Iris pigment epithelial cell (primary cell): ENCODE measurements at places on chromosomes 7 and 10.
A peak's percentile ranks its signal among the peaks of the same experiment; 100 is the strongest.

- DNase-seq = no peak
Measured at GRCh38 chr10:49769692-49770091, 7.6 kb upstream of the OGDHL start.

DNA sequence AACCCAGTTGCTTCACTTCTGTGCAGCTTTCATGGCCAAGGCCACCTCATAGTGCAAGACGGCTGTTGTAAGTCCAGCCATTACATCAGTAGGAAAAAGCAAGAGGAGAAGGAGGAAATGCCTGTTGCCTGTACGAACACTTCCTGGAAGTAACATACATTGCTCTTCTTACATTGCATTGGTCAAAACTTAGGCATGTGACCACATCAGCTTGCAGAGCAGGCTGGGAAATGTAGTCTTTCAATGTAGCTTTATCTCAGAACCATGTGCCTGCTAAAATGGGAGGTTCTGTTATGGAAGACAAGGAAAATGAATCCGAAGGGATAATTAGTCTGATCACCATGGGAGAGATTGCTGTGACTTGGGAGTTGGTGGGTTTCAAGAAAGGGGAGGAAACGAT, 4.3 kb downstream of the SLC29A3 start:
- DNase-seq = peak; percentile 45

- DNase-seq = no peak
Measured at GRCh38 chr7:87170828-87171227, 18.6 kb downstream of the DMTF1 start.

DNA sequence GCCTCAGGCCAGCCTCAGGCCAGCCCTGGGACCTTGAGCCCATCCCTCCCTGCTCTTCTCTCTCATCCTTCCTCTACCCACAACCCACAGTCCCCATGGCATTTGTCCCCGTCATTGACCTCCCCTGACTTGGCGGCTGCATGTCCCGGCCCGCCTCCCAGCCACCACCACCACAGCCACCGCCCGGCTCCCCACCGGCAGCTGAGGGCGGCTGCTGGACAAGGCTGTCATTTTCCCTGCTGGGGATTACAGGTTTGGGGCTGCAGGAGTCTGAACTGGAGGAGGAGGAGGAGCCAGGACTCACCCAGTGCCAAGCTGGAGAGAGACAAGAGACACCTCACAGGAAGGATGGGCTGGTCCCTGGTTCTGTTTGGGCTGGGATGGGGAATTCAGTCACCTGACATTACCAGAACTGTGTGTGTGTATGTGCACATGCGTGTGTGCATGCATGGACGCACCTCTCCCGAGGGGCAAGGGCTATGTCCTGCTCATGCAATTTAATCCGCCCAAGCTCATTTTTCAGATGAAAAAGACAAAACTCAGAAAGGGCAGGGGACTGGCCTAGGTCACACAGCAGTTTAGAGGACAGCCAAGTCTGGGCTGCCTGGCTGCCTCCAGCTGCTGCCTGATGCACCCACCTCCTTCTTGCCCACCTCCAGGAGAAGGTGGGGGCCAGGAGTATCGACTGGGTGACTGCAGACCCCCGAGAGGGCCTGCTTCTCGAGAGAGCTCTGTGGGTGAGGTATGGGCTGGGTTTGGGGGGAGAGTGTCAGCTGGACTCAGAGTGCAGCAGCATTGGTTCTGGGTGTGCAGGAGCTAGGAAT, 113.1 kb downstream of the ZMIZ1 start:
- DNase-seq = no peak

DNA sequence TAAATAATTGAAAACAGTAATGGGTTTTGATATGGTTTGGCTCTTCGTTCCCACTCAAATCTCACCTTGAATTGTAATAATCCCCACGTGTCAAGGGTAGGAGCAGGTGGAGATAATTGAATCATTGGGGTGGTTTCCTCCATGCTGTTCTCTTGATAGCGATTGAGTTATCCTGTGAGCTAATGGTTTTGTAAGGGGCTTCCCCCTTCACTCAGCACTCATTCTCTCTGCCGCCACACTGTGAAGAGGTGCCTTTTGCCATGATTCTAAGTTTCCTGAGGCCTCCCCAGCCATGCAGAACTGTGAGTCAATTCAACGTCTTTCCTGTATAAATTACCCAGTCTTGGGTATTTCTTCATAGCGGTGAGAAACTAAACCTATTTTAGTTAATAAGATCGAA, 551.7 kb upstream of the POT1 start:
- DNase-seq = no peak

GRCh38 chr10:58994226-58995057, 182.0 kb upstream of the PHYHIPL start:
- peak; percentile 27 for DNase-seq

DNA sequence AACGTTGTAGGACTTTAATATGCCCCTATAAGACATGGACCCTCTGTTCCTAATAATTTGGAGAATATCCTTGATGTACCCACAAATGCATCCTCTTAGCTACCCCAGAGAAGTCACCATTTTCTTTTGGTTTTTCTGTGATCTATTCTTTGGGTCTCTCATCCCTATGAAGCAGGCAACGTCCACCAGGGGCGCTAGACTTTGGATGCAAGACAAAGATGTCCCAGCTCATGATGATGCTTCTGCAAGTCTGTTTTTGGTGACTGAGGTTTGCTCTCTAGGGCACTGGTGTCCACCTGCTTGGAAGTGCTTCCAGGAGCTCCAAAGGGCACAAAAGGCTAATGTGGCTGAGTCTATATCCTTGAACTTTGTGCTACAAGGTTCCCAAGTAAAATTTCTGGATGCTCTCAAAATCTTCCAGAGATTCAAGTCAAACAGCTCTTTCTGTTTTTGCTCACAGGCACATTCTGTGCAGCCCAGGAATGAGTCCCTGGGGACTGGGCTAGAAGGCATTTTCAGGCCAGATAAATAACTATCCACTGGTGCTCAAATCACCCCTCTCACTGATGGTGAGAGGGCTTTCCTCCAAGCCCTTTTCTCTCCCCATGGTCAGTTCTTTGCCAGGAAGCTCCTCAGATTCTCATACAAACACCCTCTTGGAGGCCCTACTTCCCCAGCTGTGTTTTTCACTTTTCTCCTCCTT, 166.4 kb downstream of the C7orf25 start:
- peak; percentile 39 for DNase-seq

DNA sequence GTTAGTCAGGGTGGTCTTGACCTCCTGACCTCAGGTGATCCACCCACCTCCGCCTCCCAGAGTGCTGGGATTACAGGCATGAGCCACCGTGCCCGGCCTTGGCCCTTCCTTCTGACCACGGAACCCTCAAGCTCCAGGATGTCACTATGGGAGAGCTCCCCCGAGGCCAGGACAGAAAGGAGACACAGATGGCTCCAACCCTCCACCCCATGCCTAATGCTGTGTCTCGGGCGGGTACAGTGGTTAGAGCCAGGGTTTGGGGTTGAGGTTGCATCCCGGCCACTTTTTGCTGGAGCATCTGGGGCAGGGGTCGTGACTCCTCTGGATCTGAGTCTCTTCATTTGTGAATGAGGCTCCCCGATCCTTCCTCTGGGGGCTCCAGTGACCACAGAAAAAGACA, 8.1 kb downstream of the MYL10 start:
- DNase-seq = no peak

DNA sequence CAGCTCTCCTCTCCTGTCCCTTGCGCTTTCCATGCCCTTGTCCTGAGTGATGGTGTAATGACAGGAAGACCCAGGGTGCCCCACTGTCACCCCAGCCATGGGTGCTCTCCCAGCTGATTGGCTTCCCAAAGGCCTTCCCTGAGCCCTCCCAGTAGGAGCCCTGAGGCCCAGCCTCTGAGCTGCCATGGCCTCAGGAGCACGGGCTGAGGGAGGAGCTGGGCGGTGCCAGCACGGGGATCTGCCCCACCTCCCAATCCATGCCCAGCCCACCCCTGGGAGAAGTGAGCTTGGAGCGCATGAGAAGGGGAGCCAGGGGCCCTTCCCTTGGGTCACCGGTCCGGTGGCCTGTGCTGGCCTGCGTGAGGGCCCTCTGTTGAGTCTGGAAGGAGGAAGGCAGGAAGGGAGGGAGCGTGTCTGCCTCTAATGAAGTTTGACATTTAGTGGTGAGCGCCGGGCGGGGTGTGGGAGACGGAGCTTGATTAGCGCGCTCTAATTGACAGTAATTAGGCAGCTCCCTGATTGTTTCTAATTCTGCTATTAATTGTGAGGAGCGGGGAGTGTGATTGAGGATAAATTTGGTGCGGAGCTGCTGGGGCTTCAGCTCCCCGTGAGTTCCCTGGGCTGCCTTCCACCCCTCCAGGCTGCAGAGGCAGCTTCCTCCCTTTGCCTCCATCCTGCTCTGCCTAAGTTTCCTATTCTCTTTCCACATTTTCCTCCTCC, 28.3 kb downstream of the GBX1 start:
- no peak for DNase-seq

DNA sequence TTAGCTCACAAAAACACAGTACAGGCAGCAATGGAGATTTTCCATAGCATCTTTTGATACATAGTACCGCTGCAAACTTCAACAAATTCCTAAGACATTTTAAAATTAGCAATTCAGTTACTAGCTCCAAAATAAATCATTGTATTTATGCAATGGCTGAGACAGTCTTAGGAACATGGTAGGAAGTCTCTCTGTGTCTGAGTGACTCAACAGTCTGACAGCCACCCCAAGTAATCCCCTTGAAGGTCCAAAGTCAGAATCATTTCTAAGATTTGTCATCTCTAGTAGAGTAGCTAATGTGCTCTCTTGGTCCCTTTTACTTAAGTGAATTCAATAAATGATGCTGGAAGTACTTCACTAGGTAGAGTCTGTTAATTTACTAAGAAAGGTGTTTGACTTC, 93.8 kb upstream of the NOBOX start:
- peak; percentile 12 for DNase-seq

- no peak for DNase-seq
Measured at GRCh38 chr7:2154121-2154520, 78.6 kb downstream of the MAD1L1 start.

DNA sequence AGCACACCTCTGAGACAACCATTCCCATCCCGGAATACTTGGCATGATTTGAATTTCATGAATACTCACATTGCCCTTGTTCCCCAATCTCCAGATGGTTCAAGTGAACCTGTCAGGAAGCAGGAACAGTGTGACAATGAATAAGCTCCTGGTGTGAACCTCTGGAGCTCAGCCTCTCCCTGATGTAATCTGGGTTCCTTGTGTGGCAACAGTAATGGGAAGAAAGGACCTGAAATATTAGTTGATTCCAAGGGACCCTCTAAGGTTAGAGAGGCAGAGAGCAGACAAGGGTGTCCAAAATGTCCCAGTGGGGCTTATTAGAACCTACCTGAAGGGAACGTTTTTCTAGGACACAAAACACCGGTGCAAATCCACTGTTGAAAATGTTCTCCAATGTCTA, 8.5 kb downstream of the OR2A7 start:
- peak; percentile 31 for DNase-seq
